ENCODE measurements at places on chromosomes 1 and 21. TPM values are rescaled to one million over a fixed set of nuclear protein-coding genes. Genes with fewer than 3 reads are reported as not detected.

ACTA1 gene
- not detected for total RNA-seq

UTS2 gene
- not detected for total RNA-seq

CFAP74 gene
- total RNA-seq, result not detected

EDARADD gene
- total RNA-seq, result not detected

IFNLR1 gene
- total RNA-seq, result not detected

MXRA8 gene
- total RNA-seq, result 2.2 TPM

CAPN8 gene
- total RNA-seq, result not detected

LRP8 gene
- total RNA-seq, result 59.7 TPM

RIMS3 gene
- total RNA-seq, result 0.20 TPM

KRTAP11-1 gene
- not detected for total RNA-seq

RIPK4 gene
- 0.04 TPM for total RNA-seq

ST6GALNAC3 gene
- 34.6 TPM for total RNA-seq

S100B gene
- total RNA-seq, result not detected

TRIM58 gene
- total RNA-seq, result 0.66 TPM

ST6GALNAC5 gene
- not detected for total RNA-seq

DLGAP3 gene
- total RNA-seq, result not detected

GOLT1A gene
- not detected for total RNA-seq

CYP4Z1 gene
- not detected for total RNA-seq

HCRTR1 gene
- total RNA-seq, result 0.53 TPM

RASSF5 gene
- 0.25 TPM for total RNA-seq

GUCA2A gene
- not detected for total RNA-seq

CTTNBP2NL gene
- 34.1 TPM for total RNA-seq

KCNQ4 gene
- total RNA-seq, result 0.04 TPM

RAB25 gene
- not detected for total RNA-seq

FCRL5 gene
- total RNA-seq, result under 0.01 TPM

URB2 gene
- 16.6 TPM for total RNA-seq

MX2 gene
- 0.59 TPM for total RNA-seq

C1orf141 gene
- not detected for total RNA-seq

OTUD7B gene
- total RNA-seq, result 19.0 TPM

TDRD5 gene
- total RNA-seq, result not detected

C8B gene
- total RNA-seq, result not detected
